ENCODE measurements at places on chromosomes 3 and 15.

DNA sequence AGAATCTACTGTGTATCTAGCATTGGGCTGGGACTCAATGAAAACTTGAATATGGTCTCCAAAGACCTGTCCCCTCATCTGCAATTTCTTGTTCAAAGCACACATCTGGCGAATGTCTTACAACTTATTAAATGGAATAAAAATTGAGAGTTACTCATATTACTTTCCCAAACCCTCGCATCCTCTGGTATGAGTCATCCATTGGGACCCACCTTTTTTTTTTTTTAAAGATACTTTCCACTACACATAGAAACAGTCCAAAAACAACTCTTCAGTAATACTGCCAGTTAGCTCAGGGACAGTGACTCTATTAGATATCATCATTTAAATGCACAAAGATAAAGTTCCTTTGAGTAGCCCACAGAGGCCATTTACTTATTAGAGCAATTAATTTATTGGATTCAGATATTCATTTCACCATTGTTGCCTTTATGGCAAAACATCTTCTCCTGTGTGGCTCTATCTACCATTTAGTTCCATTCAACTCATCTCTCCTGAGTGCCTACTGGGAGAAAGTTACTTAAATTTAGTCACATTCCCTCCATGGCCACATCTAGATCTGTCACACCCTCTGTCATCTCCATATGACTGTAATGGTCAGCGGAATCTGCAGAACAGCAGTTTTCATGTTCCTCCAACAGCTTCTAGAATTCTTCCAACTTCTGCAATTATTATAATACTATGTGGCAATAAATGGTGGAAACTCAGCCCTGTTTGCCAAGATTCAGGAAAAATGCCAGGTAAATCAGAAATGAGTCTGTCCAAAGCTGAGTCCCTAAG, 77.9 kb upstream of the ARHGEF3 start:
- no peak for DNase-seq

DNA sequence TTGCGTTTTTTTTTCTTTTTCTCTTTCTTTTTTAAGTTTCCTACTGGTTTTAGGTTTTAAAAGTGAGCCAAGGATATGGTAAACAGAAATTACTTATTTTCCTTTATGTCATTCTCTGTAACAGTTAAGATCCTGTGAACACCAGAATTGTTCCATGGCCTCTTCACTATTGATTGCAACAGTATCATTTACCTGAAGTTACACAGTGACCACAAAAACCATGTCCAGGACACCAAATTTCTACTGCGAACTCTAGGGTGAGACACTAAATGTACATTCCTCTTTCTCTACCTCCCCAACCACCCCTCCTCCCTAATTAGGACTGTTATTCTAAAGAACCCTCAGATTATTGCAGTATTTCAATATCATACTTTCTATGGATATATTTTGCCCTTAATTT, 280.9 kb downstream of the FOXP1 start:
- DNase-seq: no peak

- no peak for DNase-seq
Observed at GRCh38 chr3:138354376-138354775, 6.0 kb downstream of the MRAS start.

DNA sequence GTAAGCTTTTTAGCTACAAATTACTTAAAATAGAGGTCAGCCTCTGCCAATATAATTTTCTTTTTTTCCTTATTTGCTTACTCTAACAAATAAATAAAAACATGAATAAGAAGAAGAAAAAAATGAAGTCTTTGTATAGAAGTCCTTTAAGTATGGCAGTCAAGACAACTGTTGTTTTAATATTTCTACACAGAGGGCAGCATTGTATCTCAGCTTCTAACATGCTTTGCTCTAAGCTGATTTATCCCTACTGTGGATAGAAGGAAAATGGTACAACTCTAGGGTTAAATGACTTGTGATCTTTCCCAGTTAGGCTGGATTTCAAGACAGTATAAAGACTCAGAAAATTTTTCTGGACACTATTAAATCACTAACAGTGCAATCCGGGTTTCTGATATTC, 104.3 kb upstream of the MEIS2 start:
- DNase-seq: no peak

DNA sequence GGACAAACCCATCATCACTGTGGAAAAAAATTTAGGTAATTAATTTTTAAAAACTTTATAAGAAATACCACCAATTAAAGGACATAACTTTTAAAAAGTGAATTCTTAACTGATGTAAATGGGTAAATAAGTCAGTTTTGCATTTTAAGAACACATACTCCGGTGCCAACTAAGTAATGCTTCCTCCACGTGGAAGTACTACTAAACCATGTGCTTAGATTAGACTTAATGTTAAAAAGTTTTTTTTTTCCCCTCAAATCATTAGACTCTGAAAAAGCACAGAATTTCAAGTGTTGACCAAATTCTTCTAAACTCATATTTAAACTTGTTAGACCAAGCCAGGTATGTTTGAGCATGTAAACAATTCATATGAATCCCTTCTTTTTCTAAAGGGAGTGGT, 242.0 kb downstream of the NFKBIZ start:
- no peak for DNase-seq

DNA sequence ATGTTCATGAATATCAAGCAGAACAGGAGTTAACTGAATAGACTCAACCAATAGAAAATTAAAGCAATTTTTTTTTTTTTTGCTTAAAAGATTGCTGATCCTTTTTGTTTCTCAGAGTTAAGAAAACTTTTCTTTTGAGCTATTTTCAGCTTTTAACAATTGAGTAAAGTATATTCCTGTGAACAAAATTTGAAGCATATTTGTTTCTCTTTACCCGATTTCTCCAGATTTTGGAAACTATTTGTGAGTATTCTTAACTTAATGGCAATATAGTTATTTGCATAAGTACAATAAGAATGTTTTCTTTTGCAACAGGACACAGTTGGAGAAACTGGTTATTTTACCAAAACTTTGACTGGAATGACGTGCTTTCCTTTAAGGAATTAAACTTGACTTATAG, 53.4 kb upstream of the C15orf39 start:
- no peak for DNase-seq

DNA sequence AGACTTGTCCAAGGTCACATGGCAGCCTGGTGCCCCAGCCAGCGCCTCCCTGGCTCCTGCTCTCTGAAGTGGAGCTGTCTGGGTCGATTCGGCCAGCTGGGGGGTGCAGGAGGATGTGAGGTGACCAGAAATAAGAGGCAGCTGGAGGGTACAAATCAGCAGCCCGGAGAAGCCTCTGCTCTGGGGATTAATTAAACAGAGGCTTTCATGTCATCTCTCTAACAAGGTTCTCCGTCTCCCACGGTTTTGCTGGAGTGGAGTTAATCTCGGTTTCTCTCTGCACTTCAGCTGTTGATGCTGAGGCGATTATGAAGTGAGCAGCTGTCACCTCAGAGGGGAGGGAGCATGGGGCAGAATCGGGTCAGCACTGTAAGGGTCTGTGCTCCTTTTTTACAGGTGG, 236.8 kb downstream of the TLE3 start:
- DNase-seq: no peak

Measured in effector memory CD4-positive, alpha-beta T cell (primary cell).